ENCODE measurements at places on chromosomes 4 and X.

DNA sequence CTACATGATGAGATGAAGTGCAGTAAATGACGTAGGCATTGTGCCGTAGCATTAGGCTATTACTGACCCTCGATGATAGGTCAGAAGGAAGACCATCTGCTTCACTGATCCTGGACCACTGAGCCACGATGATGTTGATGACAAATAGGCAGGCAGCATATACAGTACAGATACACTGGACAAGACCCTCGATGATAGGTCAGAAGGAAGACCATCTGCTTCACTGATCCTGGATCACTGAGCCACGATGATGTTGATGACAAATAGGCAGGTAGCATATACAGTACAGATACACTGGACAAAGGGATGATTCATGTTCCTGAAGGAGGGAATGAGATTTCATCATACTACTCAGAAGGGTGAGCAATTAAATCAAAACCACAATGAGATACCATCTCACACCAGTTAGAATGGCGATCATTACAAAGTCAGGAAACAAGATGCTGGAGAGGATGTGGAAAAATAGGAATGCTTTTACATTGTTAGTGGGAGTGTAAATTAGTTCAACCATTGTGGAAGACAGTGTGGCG lies 50.9 kb downstream of the BEND4 start:
- DNase-seq, result no peak

GRCh38 chr4:171956678-171957077 lies 143.5 kb downstream of the GALNTL6 start:
- DNase-seq, result no peak

DNA sequence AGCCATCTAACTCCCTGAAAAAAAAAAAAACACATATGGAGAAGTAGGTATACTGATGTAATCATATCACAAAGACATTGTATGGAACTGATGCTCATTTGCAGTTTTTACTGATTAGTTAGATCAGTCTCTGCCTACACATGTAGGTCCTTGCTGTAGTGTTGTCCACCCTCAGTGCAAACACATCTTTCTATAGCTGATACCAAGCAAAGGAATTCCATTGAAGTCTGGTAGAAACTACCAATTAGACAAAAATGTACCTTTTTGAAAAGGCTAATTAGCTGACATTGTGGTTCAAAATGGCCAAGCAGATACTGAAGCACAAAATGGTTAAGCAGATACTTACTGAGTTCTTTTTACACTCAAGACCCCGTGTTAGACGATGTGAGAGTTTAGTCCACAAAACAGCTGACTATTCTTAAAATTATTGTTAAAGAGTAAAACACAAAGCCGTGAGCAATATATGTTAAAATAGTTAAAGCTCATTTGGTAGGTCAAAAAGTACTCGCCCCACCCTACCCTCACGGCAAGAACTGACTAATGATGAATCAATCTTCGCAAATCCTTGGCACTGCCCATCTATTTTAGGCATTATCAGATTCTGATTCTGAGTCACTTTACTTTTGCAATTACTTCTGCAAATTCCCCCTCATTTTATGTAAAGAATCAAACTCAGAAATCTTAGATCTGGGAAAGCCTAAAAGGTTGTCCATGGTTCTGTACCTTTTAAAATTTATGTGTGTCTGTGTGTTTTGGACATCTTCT lies 40.4 kb downstream of the COL4A6 start:
- DNase-seq, result no peak

- DNase-seq, result no peak
Observed at GRCh38 chr4:48329976-48330375, 11.4 kb upstream of the SLAIN2 start.

GRCh38 chrX:53356186-53356585 lies 66.3 kb downstream of the SMC1A start:
- DNase-seq, result no peak

- no peak for DNase-seq
Observed at GRCh38 chrX:38960137-38960536, 158.9 kb downstream of the MID1IP1 start.

DNA sequence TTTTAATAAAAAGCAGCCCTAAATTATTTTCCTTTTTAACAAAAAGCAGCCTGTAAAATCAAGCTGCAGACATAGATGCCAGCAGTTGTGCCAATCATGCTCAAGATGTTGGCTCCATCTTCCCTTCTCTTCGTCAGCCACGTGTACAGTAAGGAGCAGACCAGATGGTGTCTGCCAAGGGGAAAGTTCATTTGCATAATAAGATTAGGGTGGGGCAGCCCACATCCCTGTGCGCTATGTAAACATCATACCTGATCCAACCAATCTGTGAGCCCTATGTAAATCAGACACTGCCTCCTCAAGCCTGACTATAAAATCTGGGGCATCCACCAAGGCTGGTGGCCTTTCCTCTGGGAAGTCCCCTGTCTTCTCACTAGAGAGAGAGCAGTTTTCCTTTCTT lies 23.1 kb upstream of the C1GALT1C1 start:
- DNase-seq, result no peak

- DNase-seq, result no peak
Observed at GRCh38 chr4:29805245-29805644, 914.9 kb upstream of the PCDH7 start.

DNA sequence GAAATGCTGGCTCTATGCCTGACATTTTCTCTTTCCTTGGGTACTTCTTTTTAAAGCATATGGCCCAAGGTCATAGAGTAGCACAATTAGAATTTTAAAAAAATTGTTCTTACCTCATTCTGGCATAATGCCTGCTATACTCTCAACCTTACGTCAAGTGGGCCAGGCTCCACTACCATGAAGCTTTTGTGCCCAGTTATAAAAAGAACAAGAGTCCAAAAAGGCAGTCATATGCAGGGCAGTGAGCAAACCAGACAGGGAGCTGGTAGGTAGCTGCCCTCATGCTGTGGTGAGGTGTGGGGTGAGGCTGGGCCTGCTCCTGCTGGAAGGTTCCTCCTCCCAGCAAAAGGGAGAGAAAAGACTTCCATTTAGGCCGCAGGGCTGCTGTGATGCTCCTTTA lies 64.4 kb upstream of the UCP1 start:
- no peak for DNase-seq

- no peak for DNase-seq
Observed at GRCh38 chr4:26424838-26425237, 65.4 kb downstream of the CCKAR start.

DNA sequence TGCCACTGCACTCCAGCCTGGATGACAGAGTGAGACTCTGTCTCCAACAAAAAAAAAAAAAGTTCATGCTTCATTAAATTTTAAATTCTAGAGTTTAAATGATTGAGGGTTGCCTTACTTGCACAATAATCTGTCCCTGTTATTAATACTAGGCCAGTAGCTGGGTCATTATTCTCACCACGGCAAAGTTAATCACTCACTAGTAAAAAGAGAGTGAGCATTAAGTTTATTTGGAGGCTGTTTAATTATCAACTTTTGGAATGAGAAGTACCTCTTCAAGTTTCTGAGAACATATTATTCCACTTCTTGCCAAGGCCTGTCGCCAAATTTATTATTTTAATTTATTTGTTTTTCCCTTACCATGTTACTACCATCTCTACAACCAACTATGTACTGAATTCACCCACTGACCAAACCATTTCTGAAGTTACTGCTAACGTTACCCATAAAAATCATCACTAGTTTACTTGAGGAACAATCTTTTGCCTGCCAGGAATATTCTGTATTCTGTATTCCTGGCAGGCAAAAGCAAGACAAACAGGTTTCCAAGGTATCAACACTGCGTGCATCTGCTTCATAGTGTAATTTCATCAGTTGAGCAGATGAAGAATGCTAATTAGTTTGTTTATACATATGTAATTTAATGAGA lies 26.5 kb downstream of the GUCY1A1 start:
- DNase-seq, result no peak

GRCh38 chr4:6701371-6701770 lies 7.7 kb downstream of the S100P start:
- DNase-seq, result no peak

DNA sequence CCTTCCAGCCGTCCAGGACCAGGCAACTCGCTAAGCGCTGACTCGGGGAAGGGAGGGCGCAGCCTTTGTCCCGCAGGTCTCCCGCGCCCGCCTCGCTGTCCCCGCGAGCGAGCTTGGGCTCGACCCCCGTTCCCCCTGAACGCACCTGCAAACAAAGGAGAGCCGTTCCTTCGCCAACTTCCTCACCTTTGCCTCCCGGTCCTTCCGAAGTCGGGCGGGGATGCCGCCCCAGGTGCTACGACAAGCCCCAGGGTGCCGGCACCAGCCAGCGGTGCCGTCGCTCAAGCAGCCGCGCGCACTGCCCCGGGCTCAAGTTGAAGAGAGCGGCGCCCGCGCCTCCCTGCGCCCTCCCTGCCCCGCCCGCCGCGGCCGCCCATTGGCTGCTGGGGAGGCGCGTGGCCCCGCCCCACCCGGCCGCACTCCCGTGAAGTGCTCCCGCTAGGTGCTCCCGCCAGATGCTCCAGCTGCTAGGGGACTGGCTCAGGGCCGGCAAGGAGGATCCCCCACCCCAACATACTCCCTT lies 107.1 kb downstream of the NSUN7 start:
- DNase-seq, result peak; percentile 11

DNA sequence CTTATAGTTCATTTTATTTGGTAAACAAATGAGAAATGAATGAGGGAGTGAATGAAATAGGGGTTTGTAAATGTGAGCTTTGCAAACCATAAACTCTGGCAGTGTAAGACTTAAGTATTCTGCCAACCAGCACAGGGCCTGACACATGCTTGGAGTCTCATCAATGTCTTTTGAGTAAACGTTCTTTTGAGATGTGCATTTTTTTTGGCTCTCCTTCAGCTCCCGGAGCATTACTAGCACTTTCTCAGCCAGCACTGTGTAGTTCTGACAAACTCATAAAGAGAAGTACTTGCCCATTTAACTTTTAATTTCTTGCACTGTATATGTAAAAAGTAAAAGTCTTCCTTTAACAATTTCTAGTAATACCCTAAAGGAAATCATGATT lies 245.3 kb downstream of the HS3ST1 start:
- no peak for DNase-seq

DNA sequence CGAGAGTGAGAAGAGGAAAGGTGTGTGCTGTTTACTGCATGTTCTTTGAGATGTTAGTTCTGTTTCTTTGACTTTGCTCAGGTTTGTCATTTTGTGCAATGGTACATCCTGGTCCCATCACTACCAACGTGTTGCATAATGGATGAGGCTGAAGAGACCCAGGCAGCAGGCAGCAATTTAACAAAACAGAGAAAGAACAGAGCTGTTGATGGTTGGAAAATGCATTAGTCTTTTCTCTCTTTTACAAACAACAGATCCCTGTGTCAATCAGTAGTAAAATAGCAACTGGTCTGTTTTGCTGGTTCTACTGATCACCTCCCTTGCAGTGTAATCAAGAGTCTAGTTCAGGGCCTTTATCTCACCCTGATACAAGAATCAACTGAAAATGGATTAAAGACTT lies 64.8 kb upstream of the LIMCH1 start:
- DNase-seq, result no peak

- DNase-seq, result no peak
Observed at GRCh38 chr4:87659247-87659931, 9.3 kb downstream of the DMP1 start.

DNA sequence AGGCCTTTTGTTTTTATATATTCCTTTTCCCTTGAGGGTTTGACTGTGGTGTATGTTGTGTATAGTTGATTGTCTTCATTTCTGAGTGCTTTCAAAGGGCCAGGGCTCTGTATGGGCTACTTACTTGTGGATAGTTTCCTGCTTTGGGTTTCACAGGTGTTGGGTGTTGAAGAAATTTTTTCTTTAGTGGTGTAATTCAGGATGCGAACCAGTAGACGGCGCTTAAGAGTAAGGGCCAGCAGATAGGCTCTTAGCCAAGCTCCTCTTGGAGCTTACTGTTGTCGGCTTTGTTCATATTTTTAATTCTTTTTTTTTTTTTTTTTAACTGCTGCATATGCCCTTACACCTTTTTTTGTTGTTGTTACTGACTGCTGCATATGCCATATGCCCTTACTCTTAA lies 276.3 kb upstream of the GALNT7 start:
- DNase-seq, result no peak

DNA sequence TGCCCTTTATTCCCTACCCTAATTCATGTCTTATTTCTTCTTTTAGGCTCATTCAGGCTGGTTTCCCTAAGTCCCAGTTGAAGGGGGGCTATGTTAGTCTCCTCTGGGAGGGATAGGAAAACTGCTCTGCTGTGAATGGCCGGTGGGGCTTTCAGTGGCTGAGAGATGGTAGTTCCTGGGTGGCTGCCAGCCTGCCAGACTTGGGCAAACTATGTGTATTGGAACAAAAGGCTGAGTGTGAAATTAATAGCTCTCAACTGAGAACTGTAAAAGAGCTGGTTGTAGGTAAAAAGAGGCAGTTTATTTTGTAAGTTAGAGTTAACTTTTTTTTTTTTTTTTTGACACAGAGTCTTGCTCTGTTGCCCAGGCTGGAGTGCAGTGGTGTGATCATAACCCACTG lies 28.8 kb downstream of the ARHGAP10 start:
- DNase-seq, result no peak

DNA sequence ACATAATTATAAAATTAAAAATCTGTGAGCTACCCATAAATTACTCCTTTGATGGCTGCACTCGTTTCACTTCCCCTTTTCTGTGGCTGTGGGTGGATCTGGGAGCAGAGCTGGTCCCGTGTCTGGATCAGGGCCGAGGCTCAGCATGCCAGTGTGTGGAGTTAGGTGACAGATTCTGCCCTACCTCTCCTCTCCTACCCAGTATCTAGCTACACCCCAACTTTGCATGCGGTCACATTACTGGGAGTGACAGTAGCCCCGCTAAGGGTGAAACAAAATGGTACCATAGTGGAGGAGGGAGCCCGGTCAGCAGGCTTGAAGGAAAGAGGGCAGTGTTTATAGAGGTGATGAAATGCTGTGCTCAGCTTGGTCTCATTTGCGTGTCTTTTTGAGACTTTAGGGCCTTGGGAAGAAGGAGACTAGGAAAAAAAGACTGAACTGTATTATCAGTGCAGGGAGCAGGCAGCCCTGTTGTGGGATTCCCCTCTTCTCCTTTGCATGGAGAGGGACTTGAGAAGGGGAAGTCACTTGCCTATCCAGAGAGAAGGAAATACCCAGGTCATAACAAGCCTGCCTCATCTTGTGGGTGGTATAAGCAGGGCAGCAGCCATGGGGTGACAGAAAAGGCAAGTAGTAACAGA lies 48.4 kb downstream of the ARHGAP10 start:
- DNase-seq, result no peak

DNA sequence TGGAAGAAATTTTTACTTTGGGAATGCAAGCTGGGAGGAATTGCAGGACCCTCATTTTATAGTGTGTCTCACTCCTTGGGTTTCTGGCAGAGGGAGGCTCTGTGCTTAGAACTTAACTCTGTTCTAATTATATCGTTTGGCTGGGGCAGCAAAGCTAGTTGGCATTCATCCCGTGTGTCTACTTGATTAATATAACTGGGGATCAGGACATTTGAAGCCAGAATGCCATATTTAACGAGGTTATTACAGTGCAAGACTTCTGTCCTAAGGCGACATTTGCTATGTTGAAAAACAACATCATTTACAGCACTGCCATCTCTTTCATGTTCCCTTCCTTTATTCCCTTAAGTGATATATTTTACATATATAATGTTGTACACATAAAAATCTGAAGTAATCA lies 179.1 kb upstream of the TBC1D9 start:
- DNase-seq, result no peak

- no peak for DNase-seq
Observed at GRCh38 chr4:166162327-166162726, 289.3 kb downstream of the TLL1 start.

GRCh38 chrX:97398030-97398551 lies 514.4 kb downstream of the RPA4 start:
- DNase-seq, result no peak

Measured in T-helper 1 cell (primary cell).